ENCODE measurements at places on chromosomes 4 and X.

GRCh38 chrX:145773006-145773405, 44.6 kb upstream of the SLITRK2 start:
- no peak for DNase-seq

GRCh38 chr4:102537269-102537668, 36.1 kb downstream of the NFKB1 start:
- DNase-seq: peak; percentile 84

- DNase-seq: no peak
Observed at GRCh38 chrX:115598556-115598955, 37.6 kb downstream of the PLS3 start.

- no peak for DNase-seq
Observed at GRCh38 chrX:12304261-12304660, 166.0 kb downstream of the FRMPD4 start.

- peak; percentile 18 for DNase-seq
Observed at GRCh38 chr4:185846505-185847150, 34.6 kb upstream of the SORBS2 start.

DNA sequence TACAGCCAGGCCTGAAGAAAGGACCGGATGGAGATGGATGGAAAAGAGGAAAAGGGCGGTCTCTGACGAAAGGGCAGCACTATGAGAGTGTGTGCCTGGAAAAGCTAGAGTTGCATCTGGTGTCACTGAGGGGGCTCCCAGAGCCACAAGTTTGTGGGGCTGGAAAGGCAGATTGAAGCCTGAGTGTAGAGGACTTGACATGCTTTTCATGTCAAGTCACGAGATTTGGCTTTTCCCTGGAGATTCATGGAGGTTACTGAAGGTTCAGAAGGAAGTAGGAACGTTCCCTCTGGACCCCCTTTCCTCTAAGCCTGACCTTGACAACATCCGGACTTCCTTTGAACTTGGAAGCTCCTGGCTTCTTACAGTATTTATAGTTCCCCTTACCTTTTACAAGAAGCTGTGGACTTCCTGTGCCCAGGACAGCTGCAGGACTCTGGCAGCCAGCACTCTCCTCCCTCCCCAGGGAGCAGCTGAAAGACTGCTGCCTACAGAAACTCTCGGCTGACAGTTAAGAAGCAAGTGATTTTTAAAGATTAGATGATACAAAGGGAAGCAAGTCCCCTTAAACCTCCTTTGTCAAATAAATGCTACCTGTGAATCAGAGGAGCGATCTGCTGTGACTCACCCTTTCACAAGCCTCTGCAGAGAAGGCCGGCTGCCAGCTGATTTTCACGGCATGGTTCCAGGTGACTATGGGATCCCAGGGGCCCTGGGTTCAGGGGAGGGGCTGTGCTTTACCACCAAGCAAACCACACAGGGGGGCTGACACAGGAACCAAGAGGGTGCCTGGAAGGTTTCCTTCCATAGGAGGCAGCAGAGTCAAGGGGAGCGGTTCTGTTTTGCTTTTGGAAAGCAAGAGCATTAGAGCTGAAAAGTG, 72.9 kb upstream of the STIM2 start:
- peak; percentile 92 for DNase-seq

DNA sequence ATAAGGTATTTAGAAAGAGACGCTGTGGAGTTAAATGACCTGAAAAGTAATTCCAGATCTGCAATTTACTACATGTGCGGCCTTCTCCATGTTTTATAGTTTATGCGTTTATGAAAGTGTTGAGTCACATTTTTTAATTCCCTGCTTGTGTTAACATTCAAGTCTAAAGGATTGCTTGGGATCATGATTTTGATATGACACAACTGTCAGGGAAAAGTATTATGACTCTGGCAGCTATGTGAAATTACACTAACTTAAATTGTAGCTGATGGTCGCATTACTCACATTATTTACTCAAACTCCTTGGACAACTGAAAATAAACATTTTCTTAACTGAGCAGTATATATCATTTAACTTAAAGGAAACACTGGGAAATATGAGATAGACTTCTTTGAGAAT, 14.3 kb upstream of the GABRB1 start:
- no peak for DNase-seq

- peak; percentile 19 for DNase-seq
Observed at GRCh38 chrX:47562615-47563243, 1.7 kb downstream of the ARAF start.

- no peak for DNase-seq
Observed at GRCh38 chr4:173073939-173074500, 94.6 kb upstream of the GALNT7 start.

GRCh38 chr4:164779080-164779479, 25.1 kb downstream of the SMIM31 start:
- no peak for DNase-seq

GRCh38 chr4:1183985-1184773, 11.8 kb upstream of the SPON2 start:
- DNase-seq: no peak

GRCh38 chr4:46277165-46277951, 112.6 kb downstream of the GABRA2 start:
- no peak for DNase-seq

- no peak for DNase-seq
Observed at GRCh38 chrX:101208152-101208905, 11.3 kb upstream of the DRP2 start.

DNA sequence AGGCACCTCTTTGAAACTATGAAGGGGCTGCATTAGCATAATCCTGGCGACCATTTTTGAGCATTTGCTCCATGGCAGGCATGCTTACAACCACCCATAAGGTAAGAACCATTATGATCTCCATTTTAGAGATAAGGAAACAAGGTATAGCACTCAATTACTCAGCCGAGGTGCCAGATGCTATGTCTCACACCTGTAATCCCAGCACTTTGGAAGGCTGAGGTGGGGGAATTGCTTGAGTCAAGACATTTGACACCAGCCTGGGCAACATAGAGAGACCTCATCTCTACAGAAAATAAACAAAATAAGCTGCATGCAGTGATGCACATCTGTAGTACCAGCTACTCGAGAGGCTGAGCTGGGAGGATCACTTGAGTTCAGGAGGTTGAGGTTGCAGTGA, 43.6 kb downstream of the TIGD4 start:
- no peak for DNase-seq

GRCh38 chr4:1975880-1976279, 32.9 kb downstream of the NELFA start:
- DNase-seq: no peak

DNA sequence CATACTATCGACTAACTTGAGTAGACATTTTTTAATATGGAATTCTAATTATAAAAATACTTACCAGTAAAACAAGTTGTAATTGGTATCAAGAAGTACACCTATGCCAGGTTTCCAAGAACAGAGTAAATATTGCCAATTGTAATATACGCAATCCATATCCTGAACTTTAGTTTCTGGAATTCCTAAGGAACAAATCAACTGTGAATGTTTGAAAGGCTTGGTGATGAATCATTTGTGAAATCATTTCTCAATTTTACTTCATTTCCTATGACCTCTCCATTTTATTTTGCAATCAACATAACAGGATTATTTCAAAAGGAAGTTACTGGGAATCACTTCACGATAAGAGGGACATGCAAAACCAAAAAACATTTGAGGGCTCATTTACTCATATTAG, 3.7 kb downstream of the IL13RA2 start:
- DNase-seq: peak; percentile 74

- peak; percentile 10 for DNase-seq
Observed at GRCh38 chrX:107629540-107629909, 1.2 kb downstream of the PRPS1 start.

GRCh38 chr4:92599044-92599443, 295.3 kb downstream of the GRID2 start:
- peak; percentile 89 for DNase-seq

DNA sequence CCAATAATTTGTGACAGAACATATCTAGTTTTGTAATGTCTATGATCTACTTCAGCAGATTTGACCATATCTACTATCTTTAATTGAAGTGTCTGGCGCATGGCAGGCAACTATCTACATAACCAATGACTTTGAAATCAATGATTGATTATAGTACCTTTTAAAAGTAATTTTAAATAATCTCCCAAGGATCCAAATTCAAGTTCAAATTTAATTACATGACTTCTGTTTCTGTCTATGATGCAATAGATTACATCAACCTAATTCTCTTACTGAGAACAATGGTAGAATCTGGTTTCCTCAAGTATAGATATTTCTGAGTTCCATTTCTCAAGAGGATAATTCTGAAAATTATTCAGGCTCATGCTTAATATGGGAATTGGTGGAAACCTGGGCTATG, 177.4 kb upstream of the IL15 start:
- peak; percentile 21 for DNase-seq

GRCh38 chrX:53357799-53358530, 64.5 kb downstream of the SMC1A start:
- no peak for DNase-seq

GRCh38 chr4:106615410-106615945, 246.9 kb upstream of the GIMD1 start:
- DNase-seq: no peak

- DNase-seq: peak; percentile 48
Observed at GRCh38 chrX:30865015-30865414, 24.0 kb downstream of the TAB3 start.

DNA sequence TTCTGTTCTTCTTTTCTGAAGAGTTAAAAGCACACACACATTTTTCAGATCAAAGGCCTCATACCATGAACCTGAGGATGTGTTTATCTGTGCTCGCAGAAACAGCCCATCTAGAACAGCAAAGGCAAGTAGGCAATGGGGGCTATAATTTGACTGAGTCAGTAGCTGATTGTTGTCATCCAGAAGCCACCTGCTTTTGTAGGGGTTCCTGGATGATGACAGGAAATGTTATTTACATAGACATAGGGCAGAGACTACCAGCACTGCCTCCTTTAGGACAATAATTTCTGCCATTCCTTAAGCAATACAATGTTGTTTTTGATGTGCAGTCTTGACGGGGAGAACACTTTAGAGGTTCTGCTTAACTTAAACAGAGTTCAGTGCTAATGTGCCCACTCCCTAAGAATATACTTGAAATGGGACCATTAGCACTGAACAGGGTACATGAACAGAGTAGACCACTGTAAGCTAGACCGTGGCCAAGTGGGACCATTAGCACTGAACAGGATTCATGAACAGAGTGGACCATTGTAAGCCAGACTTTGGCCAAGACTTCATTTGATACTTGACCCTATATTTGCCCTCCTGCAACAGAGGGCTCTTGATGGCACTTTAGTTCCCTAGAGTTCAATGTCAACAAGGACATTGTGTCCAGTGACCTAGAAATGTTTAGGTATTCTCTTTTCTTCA, 42.8 kb upstream of the CCSER1 start:
- DNase-seq: no peak

- DNase-seq: no peak
Observed at GRCh38 chr4:95213366-95213765, 335.4 kb downstream of the UNC5C start.

GRCh38 chrX:48890296-48890925, 7.2 kb downstream of the TIMM17B start:
- DNase-seq: no peak

GRCh38 chrX:50180073-50180940, 20.5 kb downstream of the AKAP4 start:
- no peak for DNase-seq

GRCh38 chrX:12480956-12481355, 310.3 kb upstream of the PRPS2 start:
- no peak for DNase-seq

GRCh38 chr4:104815665-104816064, 321.0 kb upstream of the CXXC4 start:
- DNase-seq: peak; percentile 46

DNA sequence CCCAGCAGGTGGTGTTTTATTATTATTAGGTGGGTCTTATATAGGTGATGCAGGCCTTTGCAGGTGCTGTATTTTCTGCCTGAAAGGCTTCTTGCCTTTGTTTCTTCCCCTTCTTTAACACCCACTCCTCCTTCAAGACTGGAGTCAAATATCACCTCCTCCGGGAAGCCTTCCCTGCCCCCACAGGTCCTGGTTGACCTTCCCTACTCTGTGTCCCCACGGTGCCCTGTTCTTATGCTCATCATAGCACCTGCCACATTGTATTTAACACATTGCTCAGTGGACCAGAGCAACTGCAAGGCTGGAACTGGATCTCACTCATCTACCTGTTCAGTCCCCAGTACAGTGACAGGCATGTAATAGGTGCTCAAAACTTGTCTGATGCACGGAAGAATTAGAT, 39.8 kb upstream of the LGI2 start:
- DNase-seq: no peak

GRCh38 chrX:118177708-118178107, 61.1 kb upstream of the KLHL13 start:
- no peak for DNase-seq

- no peak for DNase-seq
Observed at GRCh38 chr4:158871335-158871724, 102.5 kb downstream of the FNIP2 start.

GRCh38 chr4:3251691-3252479, 2.9 kb downstream of the MSANTD1 start:
- no peak for DNase-seq

- peak; percentile 96 for DNase-seq
Observed at GRCh38 chr4:168694667-168695066, 197.8 kb downstream of the PALLD start.

DNA sequence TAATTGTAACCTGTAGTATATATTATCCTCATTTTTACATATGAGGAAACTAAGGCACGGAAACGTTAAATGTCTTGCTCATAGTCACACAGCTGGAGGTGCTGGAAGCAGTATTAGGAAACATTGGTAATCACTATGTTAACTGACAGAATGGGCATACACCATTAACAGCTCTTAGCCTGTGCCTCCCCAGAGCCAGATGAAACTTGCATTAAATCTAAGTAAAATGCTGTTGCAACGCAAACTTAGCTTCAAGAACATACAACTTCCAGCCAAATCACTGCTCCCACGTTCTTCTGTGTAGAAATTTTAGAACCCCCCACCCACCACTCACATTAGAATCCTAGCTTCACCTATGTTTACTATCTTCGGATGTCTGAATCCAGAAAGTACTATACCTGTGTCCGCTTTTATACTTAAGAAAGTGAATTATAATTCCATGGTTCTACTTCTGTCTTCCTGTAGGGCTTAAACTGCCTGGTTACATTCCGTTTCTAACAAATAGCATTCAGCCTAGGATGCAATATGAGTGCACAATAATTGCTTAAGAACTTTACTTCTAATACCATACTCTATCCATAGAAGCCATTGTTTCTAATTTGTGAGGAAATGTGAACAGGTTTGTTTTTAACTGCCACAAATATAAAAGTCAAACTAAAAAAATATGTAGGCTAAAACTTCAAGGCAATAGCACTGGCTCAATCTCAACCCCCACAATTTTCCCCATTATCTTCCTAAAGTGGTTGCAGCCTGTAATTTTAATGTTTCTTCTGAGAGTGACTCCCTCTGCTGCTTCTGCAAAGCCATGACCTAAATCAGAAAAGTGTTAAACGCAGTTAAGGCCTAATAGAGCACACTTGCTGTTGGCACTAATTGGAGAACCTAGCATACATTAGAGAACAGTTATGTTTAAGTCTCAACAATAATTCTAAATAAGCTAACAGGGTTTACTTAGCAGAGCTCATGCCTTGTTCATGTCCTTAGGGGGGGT, 4.4 kb downstream of the UNC5C start:
- no peak for DNase-seq
